H7 (cell line): ENCODE measurements at places on chromosomes 3 and 15.

- no peak for DNase-seq
Measured at GRCh38 chr3:117409701-117410459, 700.3 kb downstream of the TUSC7 start.

DNA sequence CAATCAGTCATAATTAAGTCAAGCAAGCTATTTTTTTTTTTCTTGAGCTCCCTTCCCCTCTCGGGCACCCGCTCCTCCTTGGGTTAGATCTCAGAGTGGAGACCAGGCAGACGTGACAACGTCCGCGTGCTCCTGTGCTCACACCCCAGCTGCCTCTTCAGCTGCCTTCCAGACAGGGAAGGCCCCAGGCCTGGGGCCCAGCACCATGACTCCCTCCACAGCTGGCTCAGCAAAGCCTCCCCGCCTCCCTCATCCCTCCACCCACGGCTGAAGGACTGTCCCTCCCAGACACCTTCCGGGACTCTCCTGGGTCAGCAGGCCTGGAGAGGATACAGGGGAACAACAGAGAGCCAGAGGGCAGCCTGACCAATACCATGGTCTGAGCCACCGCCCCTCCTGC lies 87.9 kb upstream of the LINGO1 start:
- DNase-seq: no peak

GRCh38 chr3:183212565-183212964 lies 40.5 kb upstream of the B3GNT5 start:
- no peak for DNase-seq

DNA sequence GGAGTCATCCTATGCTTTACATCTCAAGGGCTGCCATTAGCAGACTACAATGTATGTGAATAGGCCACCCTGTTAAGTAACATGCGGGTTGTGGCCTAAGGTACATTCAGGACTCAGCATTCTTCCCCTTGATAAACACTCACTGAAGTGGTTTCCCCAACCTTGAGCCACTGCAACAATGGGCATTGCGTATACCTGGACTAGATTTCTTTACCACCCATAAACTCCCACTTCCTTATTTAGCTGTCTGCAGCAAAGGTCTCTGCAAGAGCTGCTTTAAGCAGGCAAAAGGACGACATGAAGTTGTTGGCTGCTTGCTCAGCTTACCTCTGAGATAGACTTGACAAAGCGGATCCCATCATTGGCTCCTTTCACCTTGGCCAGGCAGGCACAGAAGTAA lies 16.2 kb downstream of the FYCO1 start:
- DNase-seq: no peak

DNA sequence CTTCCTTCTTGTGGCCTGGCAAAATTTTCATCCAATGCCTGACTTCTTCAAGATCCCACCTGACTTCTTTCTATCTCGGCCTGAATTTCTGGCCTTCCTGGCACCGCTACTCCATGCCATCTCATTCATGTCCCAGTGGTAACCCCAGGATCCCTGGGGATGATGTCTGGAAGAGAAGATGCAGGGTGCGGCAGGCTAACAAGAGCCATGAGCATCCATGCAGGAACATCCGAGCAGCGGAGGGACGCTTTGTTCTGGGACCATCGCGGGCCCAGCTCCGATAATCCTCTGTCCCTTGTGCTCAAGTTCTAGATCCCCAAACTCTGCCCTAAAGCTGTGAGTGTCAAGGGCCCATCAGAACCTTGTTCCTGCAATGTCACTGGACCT lies 10.9 kb downstream of the MYL3 start:
- DNase-seq: no peak

DNA sequence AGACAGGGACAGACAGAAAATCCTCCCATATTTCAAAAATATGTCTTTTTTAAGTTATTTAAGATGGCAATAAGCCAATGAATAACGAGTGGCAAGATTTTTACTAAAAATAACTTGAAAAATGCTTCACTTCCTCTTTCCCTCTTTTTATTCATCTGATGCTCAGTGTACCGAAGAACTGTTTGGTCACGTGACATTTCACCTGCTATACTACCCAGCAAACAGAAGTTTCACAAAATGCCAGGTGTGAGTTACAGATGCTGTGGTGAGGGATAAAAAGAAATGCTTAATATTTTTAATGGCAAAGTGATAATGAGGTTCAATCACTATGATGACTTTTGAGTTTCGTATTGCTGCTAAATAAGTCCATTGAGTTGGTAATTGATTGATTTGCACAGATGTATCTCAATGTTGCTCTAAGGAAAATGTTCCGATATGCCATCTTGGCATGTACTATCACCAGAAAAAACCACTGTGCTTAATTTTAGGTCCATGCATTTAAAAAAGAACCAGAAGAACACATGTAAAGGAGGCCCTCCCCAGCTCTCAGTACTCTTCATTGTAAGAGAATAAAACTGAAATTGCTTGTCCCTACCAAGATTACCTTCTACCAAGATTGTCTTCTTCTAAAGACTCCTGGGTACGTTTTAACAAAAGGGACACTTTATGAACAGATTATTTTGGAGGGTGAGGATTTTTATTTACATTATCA lies 26.0 kb upstream of the SEC62 start:
- no peak for DNase-seq

GRCh38 chr3:112640276-112640929 lies 540 bp downstream of the CCDC80 start:
- peak; percentile 31 for DNase-seq

DNA sequence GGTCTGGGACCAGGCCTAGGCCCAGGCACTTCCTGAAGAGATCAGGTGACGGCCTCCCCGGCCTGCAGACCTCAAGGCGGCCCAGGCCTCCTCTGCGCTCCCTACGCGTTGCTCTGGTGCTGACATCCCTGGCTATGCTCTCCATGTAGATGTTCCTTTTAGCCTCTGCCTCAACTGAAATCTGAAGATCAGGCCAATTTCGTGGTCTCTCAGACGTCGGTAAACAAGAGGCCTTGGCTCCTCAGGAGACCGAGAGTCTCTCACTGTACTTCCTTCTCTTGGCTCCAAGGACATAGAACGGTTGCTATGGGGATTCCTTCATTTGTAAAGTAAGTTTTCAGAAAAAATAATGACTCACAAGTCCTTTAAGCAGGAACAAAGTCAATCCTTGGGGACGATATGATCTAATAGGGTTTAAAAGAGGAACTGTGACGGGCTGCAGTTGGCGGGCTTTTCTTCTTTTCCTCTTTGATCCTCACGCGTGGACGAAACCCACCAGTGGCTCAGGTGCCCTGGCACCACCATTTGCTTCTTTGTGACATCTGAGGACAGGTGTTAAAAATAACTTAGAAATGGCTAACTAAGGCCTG lies 55.6 kb upstream of the CGNL1 start:
- DNase-seq: no peak
